ENCODE measurements at places on chromosomes 11 and 22. TPM values are rescaled to one million over a fixed set of nuclear protein-coding genes. Genes with fewer than 3 reads are reported as not detected.

DNA sequence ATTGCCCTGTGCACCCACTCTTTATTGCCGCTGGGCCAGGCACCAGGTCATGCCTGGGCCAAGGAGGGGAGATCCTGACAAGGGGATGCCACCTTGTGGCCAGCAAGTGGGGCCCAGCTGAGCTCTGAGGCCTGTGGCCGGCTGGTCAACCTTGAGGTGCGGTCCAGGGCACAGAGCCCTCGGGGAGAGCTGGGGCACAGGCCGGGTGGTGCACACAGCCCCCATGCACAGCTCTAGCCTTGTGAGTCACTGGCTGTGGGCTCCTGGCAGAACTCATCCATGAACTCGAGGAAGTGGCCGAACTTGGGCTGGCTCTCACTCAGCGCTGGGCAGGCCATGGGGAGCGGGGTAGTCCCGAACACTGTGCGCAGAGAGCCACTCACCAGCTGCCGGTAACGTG, 94.3 kb downstream of the RNF169 start:
- no peak for DNase-seq

DNA sequence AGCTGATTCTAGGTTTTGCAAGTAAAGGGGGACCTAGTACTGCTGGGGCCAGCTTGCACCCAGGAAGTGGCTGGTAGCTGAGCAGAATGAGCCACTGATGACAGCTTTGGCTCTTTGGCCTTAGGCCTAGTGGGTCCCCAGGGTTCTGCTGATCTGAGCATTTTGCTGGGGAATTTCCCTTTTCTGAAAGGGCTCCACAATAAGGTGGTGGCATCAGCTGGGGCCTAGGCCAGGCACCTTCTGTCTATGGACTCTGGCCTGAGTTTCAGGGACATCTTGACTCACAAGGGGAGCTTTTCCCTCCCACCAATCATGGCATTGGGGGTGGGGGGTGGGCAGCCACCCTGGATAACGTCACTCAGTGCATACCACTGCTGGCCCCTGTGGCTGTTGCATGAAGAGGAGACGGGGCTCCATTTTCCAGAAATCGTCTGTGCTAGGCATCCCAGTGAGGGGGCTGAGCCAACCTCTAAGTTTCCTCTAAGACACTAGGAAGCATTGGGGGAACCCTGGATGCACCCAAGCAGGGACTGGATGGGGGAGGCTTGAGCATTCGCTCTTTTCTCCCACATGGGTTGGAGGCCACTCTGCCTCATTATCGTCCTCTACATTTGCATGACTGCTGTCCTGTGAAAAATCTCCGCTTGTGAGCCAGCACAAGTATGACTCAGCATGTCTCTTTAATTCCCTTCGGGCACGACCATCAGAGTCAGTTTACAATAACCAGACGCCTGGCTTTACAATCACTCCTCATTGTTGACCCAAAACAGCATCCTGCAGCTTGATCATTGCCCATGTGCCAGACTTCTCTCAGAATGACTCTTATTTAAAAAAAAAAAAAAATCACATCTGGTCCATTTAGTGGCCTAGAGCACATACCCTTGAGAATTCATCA, 145.0 kb upstream of the THY1 start:
- DNase-seq: peak; percentile 97

The FGF19 gene
- total RNA-seq: not detected

- no peak for DNase-seq
These were observed 604 bp upstream of the POLR3H start for GRCh38 chr22:41544671-41545476.

DNA sequence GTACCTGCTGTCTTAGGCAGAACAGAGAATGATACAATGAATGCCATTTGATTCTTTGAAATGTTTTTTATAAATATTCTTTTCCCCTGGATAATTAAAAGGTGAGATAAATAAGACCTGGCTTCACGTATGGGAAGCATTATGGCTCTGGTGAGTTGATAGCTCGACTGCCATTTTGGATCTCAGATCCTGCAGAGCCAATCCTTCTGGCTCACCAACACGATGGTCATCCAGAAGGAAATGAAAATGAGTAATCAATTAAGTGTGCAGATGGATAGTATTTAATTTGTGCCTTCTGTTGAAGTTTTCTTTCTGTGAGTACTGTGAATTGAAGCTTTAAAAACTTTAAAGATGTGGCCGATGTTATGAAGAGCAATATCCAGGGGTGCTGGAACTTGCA, 2.7 kb downstream of the TNRC6B start:
- no peak for DNase-seq

The ZP1 gene
- 3.7 TPM for total RNA-seq

DNA sequence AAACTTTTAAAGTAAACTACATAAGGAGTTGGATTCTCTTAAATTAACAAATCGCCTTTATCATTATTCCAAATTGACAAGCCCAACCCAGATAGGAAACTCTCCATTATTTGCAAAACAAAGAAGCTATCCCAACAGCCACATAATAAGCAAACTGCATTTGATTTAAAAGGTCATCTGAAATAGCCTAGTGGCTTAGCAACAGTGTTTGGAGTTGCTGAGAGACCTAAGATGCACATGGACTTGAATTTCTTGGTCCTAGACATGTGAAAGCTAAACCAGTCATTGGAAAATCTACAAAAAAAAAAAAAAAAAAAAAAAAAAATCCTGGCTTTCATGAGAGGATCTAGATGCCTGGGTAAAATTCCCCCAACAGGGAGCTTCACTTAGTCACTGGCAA, 69.5 kb downstream of the PRCP start:
- DNase-seq: no peak

GRCh38 chr11:8267831-8268529, 4.3 kb upstream of the LMO1 start:
- DNase-seq: no peak

- DNase-seq: no peak
These were observed 19.3 kb upstream of the PEX26 start for GRCh38 chr22:18058371-18059093.

DNA sequence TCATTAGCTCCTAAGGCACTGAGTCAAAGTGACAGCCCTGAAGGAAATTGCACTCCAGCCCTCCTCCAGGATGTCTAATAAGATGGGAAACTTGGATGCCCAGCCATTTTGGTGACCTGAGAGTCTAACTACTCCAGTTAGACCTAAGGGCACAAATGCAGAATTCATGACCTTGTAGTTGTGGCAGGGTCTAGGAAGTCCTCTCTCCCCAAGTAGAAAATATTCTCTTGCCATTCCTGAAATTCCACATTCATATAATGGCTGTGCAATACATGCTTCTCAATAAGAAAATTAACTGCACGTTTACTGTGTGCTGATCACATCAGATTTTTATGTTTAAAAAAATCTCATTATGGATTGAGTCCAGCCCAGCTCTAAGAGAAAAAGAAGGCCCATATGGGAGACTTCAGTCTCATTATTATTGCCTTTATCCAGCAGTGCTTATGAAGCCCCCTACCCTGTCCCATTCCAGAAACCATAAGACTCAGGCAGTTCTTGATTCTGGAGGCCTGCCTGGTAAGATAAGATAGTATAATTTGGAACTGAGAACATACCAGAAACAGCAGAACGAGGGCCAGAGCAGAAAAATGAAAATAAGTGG, 133.7 kb upstream of the LDLRAD3 start:
- no peak for DNase-seq

Data from RPMI7951 (cell line).